ENCODE measurements at places on chromosomes 3 and 15.

DNA sequence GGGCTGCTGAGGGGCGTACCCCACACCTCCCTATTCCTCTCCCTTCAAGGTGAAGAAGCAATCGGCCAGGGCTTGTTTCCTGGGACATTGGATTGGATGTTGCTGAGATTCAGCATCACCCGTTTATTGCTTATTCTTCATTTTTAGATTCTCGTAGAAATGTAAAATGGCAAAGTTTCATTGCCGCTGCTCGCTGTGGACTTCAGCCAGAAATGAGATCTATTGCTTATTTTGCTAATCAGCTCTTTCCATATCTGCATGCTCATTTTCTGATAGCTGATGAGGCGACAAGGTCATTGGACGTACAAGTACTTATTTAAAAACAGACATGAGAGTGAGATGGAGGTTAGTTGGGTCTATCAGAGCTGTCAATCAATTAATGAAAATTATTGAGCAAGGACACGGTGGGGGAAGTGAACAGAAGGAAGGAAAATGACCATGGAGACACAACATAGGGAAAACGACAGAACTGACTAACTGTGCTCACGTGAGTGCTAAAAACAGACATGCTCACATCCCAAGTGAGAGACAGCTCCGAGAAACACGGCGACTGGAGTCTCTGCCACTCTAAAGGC lies 471.2 kb downstream of the NR2F2 start:
- no peak for DNase-seq

DNA sequence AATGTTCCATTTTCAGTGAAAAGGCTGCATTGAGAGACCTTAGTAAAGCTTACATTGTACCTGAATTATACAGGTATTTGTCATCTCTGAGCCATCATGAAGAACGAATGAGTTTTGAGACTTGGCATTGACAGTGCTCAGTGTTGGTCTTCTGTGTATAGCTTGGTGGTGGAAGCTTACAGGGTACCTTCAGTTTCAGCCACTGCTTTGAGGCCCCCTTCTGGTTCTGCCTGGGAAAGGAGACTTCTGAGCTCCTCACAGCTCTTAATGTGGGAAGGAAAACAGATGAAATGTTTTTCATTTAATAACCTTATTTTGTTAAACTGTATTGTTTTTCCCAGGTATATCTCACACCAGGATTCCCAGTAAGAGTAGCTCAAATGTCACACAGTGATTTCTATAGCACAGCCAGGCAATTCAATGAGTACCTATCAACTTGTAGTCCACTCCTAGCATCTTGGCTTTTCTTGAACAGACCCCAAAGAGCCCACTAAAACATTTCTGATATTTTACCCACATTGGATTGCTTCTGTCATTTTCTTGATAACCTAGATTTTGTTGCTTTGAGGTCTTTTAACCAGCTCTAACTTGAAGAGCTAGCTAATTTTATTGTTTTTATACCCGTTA lies 5.6 kb downstream of the SERPINI1 start:
- DNase-seq: no peak

GRCh38 chr3:33644582-33644981 lies 73.5 kb downstream of the CLASP2 start:
- DNase-seq: no peak

- DNase-seq: no peak
Measured at GRCh38 chr15:69520067-69520466, 67.4 kb downstream of the RPLP1 start.

DNA sequence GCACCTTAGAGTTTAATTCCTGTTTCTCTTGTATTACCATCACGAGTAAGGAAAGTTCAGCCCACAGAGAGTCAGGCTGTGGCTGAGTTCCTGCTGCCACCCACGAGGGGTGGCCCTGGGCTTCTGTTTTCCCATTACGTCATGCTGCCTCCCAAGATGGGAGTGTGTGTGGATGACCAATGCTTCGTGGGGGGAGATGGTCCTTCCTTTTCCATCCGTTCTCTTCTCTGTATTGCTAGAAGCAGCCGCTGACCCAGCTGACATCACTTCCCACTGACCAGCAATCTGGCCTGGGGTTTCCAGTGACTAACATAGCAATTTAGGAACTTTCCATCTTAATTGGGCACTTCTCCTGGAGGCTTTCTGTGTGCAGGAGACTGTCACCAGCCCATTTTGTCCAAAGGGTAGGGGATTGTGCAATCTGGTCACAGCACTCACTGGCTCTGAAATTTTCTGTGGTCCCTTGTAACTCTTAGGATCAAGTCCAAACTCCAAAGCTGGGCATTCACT lies 9.3 kb downstream of the IRAK2 start:
- DNase-seq: no peak

- no peak for DNase-seq
Measured at GRCh38 chr3:46624975-46625490, 12.7 kb downstream of the FAM240A start.

DNA sequence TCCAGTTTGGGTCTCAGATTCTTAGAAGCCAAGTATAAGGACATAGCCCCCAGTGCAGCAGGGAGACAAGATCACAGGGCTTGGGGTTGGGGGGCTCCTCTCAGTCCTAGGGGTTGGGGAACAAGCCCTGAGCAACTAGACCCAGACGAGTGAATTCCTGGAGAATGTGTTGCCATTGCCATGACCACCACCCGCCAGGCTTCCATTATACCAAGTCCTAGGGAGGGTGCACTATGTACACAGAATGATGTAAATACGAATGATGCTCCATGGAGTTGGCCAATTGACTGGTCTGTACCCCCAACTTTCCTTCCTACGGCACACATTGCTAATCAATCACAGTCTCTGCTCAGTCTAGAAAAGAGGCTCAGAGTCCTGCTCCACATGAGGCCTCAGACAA lies 8.8 kb downstream of the IQCF1 start:
- DNase-seq: no peak
